ENCODE measurements at places on chromosomes 5 and 9.

GRCh38 chr9:83935276-83935935 is 14.2 kb upstream of the KIF27 start:
- no peak overlapping the region for H3K27ac ChIP-seq
- H3K4me1 ChIP-seq = peaks cover 4% of the 10 kb centered on the region
- no peaks in the 10 kb centered on the region for H3K27me3 ChIP-seq

GRCh38 chr5:127440831-127441230 is 76.6 kb upstream of the PRRC1 start:
- no peak overlapping the region for H3K27ac ChIP-seq
- no peak for DNase-seq
- peaks cover 1% of the 10 kb centered on the region for H3K4me1 ChIP-seq

GRCh38 chr5:116550082-116550481 is 24.5 kb downstream of the SEMA6A start:
- DNase-seq = no peak
- no peaks in the 10 kb centered on the region for H3K4me1 ChIP-seq
- H3K27ac ChIP-seq = no peak overlapping the region
- H3K27me3 ChIP-seq = no peaks in the 10 kb centered on the region
- no peak overlapping the region for H3K4me3 ChIP-seq

DNA sequence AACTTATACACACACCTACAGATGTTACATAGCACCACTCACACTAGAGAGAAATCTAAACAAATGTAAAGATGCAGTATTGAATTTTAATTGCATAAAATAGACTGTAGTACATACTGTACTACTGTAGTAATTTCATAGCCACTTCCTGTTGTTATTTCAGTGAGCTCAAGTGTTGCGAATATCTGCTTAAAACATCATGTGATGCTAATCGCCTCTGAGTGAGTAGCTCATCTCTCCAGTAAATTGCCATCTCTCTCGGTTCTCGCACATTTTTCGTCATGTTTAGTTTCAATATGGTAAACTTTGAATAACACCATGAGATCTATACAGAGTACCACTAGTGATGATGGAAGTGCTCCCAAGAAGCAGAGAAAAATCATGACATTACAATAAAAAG is 22.0 kb upstream of the ARHGEF28 start:
- H3K36me3 ChIP-seq = no peaks in the 10 kb centered on the region
- DNase-seq = no peak
- no peak overlapping the region for H3K4me3 ChIP-seq
- no peak overlapping the region for H3K27ac ChIP-seq
- no peaks in the 10 kb centered on the region for H3K27me3 ChIP-seq

DNA sequence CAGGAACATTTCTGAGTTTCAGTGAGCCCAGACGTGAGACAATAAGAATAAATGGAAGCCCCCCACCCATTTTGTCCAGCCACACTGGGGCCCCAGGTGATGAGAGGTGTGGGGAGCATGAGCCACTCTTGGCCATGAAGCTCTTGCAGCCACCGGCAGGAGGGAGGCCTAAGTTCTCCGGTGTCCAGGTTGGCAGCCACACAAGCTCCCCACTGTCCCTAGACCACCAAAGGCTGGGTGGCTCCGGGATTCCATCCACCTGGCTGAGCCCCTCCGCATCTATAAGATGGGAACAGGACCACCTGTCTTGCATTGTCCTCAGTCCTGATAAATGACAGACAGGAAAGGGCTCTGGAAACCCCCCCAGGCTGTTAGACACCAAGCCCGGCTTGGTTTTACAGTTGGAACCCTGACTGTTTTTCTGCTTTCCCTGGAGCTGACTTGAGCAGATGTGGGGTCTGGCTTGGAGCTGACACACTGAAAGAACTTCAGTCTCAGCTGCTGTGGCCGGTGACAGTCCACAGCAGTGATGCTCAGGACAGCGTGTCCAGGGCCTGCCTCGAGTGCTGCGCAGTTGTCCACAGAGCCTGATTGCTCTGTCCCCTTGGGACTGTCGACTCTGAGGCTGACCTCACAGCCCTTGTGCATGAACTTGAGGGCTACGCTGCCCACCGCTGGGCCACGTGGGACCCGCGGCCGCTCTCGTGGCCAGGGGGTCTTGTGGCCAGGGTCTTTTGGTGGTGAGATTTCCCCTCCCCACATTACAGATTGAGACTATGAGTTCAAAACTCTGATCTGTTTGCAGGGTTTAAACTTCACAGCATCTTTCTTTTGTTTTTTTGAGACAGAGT is 74.8 kb downstream of the PSMB7 start:
- no peak overlapping the region for H3K27ac ChIP-seq
- no peak for DNase-seq
- no peaks in the 10 kb centered on the region for H3K4me1 ChIP-seq
- no peaks in the 10 kb centered on the region for H3K27me3 ChIP-seq

DNA sequence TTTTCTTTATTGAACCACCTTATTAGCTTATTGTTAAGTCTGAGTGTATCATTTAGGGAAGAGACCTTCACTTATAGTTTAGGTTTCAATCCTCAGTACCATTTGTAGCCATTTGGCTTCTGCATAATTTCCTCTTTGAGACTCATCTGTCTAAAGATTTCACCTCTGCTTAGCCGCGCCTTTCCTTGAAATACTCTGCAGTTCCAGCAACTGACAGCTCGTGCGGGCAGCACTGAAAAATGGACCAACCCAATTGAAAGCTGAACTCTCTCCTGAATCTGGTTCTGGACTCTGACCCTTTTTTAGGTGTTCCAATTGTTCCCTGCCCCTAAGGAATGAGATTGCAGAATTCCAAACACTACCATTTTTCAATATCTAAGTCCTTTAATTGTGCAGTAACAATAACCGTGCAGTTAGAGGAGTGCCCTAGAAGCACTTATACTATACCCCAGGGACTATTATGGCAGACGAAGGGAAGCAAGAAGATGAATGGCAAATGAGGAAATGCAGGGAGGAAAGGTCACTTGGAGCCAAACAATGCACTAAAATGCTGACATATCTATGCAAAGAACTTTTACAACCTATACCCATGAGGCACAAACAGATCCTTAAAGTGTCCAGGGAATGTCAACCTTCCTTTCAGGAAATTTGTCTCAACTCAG is 50.1 kb upstream of the PDE4D start:
- H3K4me1 ChIP-seq = no peaks in the 10 kb centered on the region
- H3K27me3 ChIP-seq = no peaks in the 10 kb centered on the region
- no peak for DNase-seq
- no peak overlapping the region for H3K27ac ChIP-seq

Measured in liver (tissue), 10 donors.